ENCODE measurements at places on chromosomes 1 and 21. TPM values are rescaled to one million over a fixed set of nuclear protein-coding genes. Genes with fewer than 3 reads are reported as not detected.
A peak's percentile ranks its signal among the peaks of the same experiment; 100 is the strongest.

DNA sequence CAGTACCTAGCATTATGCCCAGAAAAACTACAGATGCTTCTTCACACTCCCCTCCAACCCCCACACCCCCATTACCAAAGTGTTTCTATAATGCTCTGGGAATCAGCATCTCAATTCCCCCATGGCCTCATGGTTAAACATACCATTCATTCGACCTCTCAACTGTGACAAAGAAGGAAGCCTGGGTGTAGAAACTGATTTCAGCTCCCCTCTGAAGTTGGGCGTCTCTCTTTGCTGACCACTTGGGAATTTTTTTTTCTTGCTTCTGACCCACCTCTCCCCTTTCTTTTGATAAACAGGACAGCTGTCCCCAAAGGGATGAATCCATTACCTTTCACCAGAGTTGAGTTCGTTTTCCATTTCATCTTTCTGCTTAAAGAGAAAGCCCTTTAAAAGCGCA lies 116.4 kb upstream of the HOOK1 start:
- DNase-seq: no peak

GRCh38 chr1:68819190-68819829 lies 322.4 kb upstream of the DEPDC1 start:
- no peak for DNase-seq

- DNase-seq: no peak
Observed at GRCh38 chr1:150376110-150376509, 12.2 kb downstream of the RPRD2 start.

- DNase-seq: no peak
Observed at GRCh38 chr21:43370091-43370658, 56.8 kb downstream of the SIK1 start.

- no peak for DNase-seq
Observed at GRCh38 chr21:15212206-15212605, 147.4 kb upstream of the NRIP1 start.

GRCh38 chr1:230301822-230302221 lies 124.3 kb downstream of the PGBD5 start:
- DNase-seq: no peak

DNA sequence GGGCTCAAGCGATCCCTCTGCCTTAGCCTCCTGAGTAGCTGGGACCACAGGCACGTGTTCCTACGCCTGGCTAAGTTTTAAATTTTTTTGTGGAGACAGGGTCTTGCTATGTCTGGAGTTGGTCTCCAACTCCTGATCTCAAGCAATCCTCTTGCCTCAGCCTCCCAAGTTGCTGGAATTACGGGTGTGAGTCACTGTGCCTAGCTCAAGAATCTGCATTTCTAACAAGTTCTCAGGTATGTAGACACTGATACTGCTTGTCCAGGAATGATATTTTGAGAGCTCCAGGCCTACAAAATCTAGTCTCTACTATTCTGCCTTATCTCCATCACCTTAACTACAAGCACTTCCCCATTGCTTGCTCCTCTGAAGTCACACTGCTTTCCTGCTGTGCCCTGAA lies 22.3 kb downstream of the ANGPTL7 start:
- no peak for DNase-seq

- peak; percentile 96 for DNase-seq
Observed at GRCh38 chr1:228082214-228082917, at the start of gene ARF1. TSS of gene ARF1 (plus strand) at chr1:228082708. CDS start at chr1:228097115, 14,407 bp downstream.

GRCh38 chr1:56225964-56226815 lies 353.2 kb downstream of the PLPP3 start:
- DNase-seq: no peak

DNA sequence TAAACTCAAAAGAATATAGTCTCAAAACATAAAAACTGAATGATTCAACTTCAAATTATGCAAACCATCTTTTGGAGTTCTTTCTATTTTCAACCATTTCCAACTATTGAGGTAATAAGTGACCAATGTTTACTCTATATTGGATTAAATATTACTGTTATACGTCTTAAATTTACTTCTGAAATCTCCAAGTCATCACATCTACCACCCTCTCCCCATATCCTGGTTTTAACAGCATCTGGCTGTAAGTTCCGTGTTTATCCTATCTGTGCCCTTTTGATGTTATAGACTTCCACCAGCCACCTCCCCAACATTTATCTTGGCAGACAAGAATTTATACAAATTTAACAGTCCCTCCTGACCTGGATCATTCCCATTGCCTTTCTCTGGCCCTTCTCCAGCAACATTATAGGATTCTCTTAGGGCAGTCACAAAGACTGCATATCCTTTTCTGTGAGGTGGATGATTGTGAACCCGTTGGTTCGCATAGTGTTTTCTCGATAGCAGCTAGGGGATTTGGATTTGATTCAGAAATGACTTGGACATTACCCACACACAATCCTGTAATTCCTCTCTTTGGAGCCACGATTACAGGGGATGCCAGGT lies 313.4 kb upstream of the FMN2 start:
- DNase-seq: no peak

DNA sequence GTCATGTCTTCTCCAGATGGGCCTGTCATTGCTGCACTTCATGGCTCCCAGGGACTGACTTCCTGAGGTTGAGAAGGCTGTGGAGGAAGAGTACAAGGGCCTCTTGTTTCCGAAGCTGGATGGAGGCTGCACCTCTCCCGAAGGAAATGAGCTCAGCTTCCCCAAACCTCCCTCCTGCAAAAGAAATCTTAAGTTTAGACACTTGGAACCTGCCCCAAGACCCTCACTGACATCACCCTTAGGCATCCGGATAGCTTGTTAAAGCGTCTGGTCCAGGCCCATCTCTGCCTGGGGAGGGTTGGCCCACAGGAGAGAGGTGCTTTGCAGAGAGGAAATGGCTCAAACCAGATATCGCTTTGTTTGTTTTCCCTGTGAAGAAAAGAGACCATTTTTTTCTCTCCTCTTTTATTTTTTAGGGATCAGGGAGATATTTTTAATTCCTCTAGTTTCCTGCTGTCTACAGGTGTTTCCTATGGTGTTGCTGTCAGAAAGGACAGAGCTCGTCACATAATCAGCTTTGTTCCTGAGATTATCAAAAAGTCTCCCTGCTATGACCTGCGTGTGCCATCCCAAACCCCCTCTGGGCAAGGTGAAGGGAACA lies 25.0 kb downstream of the RCSD1 start:
- DNase-seq: no peak

GRCh38 chr1:184893695-184894094 lies 80.6 kb downstream of the NIBAN1 start:
- DNase-seq: no peak

- DNase-seq: no peak
Observed at GRCh38 chr1:169184812-169185211, 78.3 kb downstream of the ATP1B1 start.

- DNase-seq: no peak
Observed at GRCh38 chr1:8419861-8420260, 101.9 kb downstream of the SLC45A1 start.

DNA sequence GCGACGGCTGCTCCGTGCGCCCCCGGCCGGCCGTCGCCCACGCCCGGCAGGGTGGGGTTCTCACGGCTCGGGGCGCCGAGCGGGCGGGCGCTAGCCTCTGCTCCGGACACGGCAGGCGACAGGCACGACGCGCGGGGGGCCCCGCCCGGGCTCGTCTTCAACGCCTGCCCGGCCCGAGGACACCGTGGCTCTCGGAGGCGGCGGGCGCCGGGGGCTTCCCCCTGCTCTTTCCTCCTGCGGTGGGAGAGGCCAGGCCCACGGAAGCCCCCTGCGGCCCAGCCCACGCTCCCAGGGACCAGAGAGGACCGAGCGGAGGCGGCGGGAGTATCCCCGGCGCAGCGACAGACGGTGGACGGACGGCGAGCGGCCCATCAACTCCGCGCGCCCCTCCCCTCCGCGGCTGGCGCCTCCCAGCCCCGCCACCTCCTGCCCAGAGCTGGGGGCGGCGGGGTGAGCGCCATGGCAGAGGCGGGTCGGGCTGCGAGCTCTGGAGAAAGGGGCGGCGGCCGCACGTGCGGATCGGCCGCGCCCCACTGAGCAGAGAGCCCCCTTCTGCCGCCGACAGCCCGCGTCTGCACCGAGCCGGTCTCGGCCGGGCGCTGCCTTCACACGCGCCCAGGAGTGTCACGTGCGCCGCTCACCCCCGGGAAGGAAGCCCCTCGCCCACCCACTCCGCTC lies at the start of the genes SHE and TDRD10:
SHE (minus strand) TSS at position 347 of the 678 bp plus-strand sequence. CDS start 386 bp downstream, outside the sequence.
TDRD10 (plus strand) TSS at position 154 of the 678 bp plus-strand sequence. CDS start 4,685 bp downstream, outside the sequence.
- peak; percentile 27 for DNase-seq

GRCh38 chr1:13754510-13755103 lies 54.6 kb downstream of the PRDM2 start:
- no peak for DNase-seq

GRCh38 chr21:20661246-20661645 lies 337.0 kb upstream of the NCAM2 start:
- DNase-seq: no peak

DNA sequence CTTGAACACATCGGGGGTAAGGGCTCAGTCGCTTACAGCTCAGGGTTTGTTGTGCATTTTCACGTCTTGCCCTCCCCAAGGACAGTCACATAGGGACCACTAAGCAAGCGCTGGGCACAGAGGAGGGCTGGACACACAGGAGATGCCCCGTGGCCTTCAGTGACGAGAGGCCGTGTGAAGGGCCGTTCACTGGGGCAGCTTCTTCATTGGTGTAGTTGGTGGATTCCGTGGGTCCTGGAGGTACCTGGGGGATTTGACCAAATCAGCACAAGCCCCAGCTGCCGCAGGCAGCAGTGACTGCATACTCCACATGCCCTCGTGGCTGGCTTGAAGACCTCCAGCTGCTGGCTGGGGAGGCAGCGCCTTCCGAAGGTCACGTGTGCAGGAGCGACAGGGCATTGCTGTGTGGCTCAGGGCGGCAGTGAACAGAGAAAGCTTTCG lies 100.8 kb upstream of the C1orf174 start:
- no peak for DNase-seq

DNA sequence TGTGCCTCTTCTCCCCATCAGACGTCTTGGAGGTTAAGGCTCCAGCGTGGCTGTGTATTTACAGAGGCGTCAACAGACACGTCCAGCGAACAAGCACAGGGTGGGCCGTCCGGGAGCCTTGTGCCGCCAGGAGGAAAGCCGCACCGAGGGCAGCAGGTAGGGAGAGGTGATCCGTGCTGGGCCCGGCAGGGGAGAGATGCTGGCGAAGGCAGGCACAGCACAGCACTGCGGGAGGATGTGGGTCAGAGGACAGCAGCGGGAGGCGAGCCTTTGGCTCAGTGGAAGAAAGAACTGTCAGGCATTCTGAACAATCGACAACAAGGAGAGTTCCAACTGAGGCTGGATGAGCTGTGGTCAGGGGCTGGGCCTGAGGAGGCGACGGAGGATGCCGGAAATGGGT lies 144.1 kb upstream of the TNR start:
- no peak for DNase-seq

DNA sequence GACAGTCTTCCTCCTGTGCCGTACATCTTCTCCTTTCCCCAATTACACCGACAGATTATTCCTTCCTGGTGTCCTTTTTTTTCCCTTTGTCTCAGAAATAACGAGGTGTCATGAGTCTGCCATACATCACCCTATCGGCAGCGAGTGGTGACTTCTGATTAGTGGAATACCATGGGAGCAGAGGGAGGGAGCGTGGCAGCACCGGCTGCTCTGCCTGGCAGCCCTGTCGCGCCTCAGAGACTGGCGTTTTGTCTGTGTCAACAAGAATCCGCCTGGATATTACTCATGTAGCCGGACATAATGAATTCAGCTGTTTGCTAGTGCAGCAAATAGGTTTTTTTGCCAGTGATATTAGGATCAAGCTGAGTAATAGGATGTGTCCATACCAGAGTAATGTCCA lies 51.8 kb downstream of the UTP25 start:
- no peak for DNase-seq

GRCh38 chr21:31623664-31624063 lies 35.8 kb upstream of the SOD1 start:
- DNase-seq: no peak

DNA sequence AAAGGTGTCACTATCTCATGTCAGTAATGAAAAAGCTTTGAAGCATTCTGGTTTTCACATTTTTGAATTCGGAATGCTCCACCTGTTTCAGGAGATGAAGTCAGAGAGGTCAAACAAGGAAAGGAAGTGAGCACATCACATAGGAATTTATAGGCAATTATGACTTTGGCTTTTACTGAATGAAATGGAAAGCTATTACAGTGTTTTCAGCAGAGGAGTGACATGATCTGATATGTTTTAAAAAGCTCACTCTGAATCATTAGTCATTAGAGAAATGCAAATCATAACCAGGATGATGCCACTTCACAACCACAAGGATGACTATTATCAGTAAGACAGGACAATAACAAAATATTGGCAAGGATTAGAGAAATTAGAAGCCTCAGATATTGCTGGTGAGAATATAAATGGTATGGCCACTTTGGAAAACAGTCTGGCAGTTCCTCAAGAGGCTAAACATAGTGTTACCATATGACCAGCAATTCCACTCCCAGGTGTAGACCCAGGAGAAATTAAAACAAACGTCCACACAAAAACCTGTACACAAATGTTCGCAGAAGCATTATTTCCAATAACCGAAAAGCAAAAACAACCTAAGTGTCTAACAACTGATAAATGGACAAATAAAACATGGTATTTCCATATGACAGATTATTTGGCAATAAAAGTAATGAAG lies 7.5 kb downstream of the TAF1A start:
- no peak for DNase-seq

- peak; percentile 53 for DNase-seq
Observed at GRCh38 chr1:21022279-21023040, 154.2 kb downstream of the EIF4G3 start.

- no peak for DNase-seq
Observed at GRCh38 chr1:88609051-88609450, 75.0 kb upstream of the PKN2 start.

- no peak for DNase-seq
Observed at GRCh38 chr1:59075021-59075420, 221.9 kb upstream of the FGGY start.

DNA sequence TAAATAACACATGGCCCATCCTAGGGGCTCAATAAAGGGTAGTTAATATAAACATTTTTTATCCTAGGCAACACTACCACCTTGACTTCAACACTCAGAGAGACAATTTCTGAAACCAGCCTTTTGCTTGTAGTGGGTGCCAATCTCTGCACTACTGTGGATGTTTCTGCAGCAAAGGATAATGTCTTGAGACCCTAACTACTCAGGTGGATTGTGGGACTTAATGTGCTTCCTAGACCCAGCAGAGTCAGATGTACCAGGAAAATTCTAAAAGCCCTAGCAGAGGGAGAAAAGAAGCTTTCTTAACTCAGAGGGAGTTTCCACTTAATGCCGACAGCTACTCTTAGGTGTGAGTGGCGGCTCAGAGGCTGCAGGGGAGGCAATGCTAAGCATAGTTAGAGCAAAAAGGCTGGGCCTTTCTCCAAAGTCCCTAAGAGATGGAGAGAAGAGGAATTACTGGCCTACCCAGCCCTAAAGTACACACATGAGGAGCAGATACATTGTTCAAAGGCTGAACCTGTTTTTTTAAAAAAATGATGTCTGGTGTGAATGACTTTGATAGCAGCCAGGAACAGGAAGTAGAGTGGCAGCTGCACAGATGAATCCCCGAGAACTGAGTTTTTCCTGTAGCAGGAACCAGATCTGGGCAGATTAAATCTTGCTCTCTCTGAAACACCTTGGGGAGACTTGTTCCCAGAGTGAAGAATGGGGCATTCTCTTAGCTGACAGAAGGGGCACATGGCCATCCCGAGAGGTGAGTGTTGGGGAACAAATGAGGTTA lies 33.5 kb upstream of the ABCD3 start:
- no peak for DNase-seq

Gene IQCC
- polyA plus RNA-seq: 0.29 TPM

Gene ST6GALNAC3
- not detected for polyA plus RNA-seq

Gene CHI3L2
- 42.8 TPM for polyA plus RNA-seq

Gene KLHDC7A
- polyA plus RNA-seq: not detected

Gene RGS8
- not detected for polyA plus RNA-seq

Gene FRRS1
- not detected for polyA plus RNA-seq

Gene LCE1F
- not detected for polyA plus RNA-seq

Gene CD52
- 3,509 TPM for polyA plus RNA-seq

Gene GCSAML
- polyA plus RNA-seq: 0.07 TPM

Gene OR14K1
- polyA plus RNA-seq: not detected

Gene TENT5C
- polyA plus RNA-seq: 7.4 TPM

Gene RHEX
- not detected for polyA plus RNA-seq

All from immature natural killer cell (primary cell).